ENCODE measurements at places on chromosomes 4 and X.

GRCh38 chr4:37780444-37781130, 45.9 kb upstream of the PGM2 start:
- DNase-seq: no peak

DNA sequence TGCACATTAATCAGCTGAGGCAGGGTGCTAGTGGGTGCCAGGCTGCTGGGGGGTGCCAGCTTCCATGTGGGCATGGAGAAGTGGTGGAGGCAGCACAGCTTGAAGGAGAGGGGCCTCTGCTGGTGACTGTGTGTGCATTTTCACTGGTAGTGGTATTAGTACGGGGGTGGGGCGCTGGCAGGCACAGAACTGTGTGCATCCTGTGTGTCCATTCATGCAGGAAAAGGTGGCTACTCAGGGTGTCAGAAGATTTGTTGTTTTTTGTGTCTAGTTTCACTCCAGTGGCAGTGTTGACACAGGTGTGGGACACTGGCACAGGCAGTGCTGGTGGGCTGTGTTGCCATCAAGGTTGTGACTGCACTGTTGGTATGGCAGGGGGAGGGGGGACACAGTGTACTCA, 1303.6 kb downstream of the FAM133A start:
- no peak for DNase-seq

DNA sequence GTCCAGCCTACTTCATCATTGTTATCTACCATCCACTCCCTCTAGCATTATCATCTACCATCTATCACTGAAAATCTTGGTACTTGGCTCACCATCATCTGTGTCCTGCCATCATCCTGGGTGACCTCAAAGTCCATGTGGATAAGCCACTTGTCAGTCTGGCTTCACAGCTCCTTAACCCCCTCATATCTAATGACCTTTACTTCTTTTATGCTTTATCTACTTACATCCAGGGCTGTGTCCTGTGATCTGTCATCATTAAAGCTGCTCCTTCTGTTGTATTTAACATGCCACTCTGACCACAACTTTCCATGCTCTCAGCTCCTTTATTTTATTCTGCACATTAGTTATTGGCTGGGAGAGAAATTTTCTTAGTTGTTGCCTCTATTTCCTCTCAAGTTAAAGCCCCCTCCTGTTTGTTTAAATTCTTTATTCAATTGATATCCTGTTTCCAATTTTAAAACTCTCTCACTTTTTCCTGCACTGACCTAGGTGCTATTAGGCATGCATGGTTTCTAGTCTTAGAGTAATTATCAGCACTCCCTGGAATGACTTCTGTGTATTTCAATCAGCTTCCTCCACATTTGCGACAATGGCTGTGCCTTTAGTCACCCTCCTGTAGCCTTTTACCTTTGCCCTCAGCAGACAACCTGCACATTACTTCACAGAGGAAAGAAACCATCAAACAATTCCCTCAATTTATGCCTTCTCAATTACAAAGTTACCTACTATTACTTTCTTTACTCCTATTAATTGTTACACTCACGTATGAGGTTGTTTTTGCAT, 8.1 kb upstream of the FABP2 start:
- no peak for DNase-seq

GRCh38 chr4:120839334-120839973, 83.1 kb downstream of the PRDM5 start:
- no peak for DNase-seq

GRCh38 chr4:75490155-75490554, 24.0 kb downstream of the RCHY1 start:
- DNase-seq: peak; percentile 4

GRCh38 chrX:47244676-47245075, 11.9 kb downstream of the USP11 start:
- no peak for DNase-seq

DNA sequence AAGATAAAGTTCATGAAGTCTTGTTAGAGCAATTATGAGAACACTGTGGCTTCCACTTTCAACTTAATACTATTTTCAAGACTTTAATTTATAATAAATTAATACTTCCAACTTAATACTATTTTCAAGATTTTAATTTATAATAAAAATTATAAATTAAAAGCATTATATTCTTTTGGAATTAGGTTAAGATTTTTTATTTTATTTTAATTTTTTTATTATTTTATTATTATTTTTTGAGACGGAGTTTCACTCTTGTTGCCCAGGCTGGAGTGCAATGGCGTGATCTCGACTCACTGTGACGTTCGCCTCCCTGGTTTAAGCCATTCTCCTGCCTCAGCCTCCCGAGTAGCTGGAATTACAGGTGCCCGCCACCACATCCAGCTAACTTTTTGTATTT, 126.0 kb upstream of the GUCY1A1 start:
- DNase-seq: no peak

DNA sequence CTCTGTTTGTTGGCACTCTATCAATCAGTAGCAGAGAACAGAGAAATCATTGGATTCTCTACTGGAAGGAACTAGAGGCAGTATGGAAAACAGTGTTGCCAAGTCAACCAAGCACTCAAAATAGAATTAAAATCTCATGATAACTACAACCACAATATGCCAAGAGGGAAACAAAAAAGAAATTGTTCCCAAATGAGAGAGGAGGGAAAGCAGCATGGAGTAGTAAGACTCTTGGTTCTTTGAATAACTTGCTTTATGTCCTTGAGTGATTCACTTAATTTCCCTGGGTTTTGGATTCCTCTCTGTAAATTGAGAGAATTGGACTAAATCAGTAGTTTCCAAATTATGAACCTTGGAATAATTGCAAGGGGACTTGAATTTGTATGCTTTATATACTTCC, 285.5 kb upstream of the ANKRD50 start:
- DNase-seq: no peak

GRCh38 chr4:138749303-138749702, 266.3 kb upstream of the NOCT start:
- no peak for DNase-seq

GRCh38 chrX:114626323-114626722, 42.4 kb downstream of the HTR2C start:
- DNase-seq: no peak
